Kidney (tissue), 22 donors: ENCODE measurements at places on chromosomes 4 and X. TPM values are rescaled to one million over a fixed set of nuclear protein-coding genes. Genes with fewer than 3 reads are reported as not detected.
A peak's percentile ranks its signal among the peaks of the same experiment; 100 is the strongest.

Gene CTAG1B
- not detected for total RNA-seq

Gene MAGEA2
- total RNA-seq: not detected

Gene PFKFB1
- total RNA-seq: 0.31 TPM

Gene PABPC1L2A
- total RNA-seq: not detected

Gene NOX1
- total RNA-seq: not detected

Gene NAP1L3
- 3.8 TPM for total RNA-seq

Gene IL3RA
- total RNA-seq: 4.6 TPM

- no peak for DNase-seq
Observed at GRCh38 chr4:46444318-46445000, 54.5 kb upstream of the GABRA2 start.

DNA sequence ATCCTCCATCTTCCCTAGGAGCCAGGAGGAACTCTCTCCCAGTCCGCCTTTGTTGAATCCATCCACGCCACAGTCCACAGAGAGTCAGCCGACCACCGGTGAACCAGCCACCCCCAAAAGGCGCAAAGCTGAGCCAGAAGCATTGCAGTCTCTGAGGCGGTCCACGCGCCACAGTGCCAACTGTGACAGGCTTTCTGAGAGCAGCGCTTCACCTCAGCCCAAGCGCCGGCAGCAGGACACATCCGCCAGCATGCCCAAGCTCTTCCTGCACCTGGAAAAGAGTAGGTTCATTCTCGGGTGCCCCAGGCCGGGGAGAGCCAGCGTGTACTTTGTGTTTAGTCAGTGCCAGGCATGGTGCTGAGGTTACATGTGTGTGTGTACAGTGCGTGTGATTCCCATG lies 7.4 kb downstream of the MSL3 start:
- DNase-seq: no peak

- DNase-seq: no peak
Observed at GRCh38 chr4:144185086-144185485, 44.6 kb upstream of the GYPA start.

DNA sequence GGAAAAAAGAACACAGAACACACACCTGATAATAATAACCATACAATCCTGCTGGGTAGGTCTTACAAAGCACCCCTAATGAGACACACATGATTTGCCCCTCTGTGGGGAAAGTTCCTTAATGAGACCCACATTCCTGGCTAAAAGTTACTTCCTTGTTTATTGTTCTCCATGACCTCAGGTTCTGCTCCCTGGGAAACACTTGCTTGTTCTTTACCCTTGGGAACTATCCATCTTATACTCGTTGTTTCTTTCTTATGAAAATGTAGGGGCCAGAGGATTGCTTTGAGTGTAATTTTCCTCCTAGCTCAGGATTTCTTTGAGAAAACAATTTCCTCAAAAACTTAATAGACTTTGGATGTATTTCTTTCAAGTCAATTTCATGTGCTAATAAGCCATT lies 52.1 kb upstream of the PCDH10 start:
- no peak for DNase-seq

GRCh38 chrX:73758250-73758649 lies 195.3 kb downstream of the CHIC1 start:
- no peak for DNase-seq

DNA sequence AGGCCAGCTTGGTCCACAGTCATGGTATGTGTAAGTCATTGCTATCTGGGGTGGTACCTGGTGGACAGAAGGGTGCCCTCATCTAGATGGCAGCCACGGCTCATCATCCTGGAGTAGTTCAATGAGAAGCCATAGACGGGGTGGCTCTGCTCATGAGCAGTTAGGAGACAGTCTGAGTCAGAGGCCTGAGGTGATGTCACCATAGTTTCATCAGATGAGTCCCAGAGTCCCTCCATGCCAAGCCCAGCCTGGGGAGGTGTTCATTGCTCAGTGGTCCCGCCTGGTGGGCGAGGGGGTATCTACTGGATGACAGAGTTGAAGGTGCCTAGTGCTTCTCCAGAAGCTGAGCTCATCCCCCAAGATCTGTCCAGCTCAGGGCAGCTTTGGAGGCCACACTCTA lies 49.8 kb downstream of the DLG3 start:
- DNase-seq: no peak

GRCh38 chrX:110450050-110450449 lies 91.4 kb downstream of the RTL9 start:
- DNase-seq: peak; percentile 84

DNA sequence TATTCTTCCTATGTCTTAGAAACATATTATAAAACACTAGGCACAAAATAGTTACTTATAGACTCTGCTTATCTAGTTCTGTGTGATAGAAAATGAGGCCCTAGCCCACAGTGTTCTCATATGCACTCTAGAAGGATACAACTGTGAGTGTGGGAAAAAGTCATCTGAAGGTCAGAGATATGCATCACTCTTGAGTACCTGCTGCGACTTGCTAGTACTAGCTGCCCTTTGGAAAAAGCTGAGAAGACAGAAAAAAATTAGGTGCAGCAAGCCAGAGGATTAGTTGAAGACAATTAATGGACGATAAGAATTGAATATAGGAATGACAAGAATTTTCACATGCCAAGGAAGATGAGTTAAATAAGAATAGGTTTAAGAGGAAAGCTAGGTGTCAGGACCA lies 61.3 kb downstream of the MTHFD2L start:
- DNase-seq: no peak

DNA sequence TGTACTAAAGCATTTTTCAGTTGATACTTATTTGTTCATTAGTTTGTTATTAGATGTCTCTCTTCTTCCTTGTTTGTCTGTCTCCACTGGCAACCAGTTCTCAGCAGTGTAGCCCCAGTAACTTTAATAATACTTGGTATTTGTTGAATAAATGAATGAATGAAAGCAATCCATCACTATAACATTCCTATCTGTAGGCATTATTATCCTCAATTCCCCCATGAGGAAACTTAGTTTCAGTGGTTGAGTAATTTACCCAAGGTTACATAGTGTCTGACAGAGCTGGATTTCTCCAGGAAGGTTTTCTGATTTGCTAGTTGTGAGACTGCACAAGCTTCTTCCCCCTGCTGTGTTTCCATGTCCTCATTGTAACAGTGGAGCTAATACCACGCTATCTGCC lies 27.8 kb upstream of the MAOB start:
- no peak for DNase-seq

GRCh38 chr4:84611531-84611930 lies 28.6 kb downstream of the CDS1 start:
- no peak for DNase-seq

DNA sequence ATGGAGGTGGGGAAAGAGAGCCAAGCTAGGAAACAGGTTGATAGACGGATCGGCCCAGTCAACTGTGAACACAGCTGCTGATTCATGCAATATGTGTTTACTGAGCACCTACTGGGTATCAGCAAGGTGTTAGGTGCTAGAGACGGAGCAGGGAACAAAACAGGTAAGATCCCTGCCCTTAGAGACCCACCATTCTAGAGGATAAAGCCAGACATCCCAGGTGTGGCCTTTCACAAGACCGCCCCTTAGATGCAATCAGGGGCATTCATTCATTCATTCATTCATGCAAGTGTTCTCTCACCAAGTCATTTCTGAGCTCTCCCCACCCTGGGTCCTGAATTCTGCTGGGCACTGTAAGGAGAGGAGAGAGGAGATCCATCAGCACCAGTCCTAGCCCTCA lies 20.2 kb upstream of the MTM1 start:
- no peak for DNase-seq

- no peak for DNase-seq
Observed at GRCh38 chr4:151031831-151032605, 16.9 kb upstream of the LRBA start.

- peak; percentile 66 for DNase-seq
Observed at GRCh38 chrX:26557691-26558321, 341.8 kb downstream of the MAGEB5 start.

GRCh38 chr4:174538876-174539250 lies 16.6 kb upstream of the HPGD start:
- no peak for DNase-seq

- DNase-seq: peak; percentile 29
Observed at GRCh38 chrX:10795721-10796120, 175.3 kb upstream of the MID1 start.

DNA sequence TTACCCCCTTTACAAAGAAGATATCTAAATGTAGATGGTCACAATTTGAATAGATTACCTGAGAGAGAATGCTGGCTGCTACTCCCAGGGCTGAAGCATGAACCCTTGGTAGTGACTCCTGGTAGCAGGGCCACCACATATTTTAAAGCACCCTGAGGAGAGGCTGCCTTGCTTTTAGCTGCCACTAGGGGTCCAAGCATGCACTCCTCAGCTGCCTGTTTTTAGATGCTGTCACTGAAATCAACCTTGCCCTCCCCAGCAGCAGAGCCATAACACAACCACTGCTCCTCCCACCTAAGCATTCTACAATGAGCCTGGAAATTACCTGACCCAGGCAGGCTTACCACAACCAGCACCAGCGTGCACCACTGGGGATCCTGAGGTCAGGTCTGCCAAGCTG lies 850.9 kb downstream of the FAM133A start:
- no peak for DNase-seq

- DNase-seq: no peak
Observed at GRCh38 chr4:167767281-167767680, 325.1 kb upstream of the ANXA10 start.

DNA sequence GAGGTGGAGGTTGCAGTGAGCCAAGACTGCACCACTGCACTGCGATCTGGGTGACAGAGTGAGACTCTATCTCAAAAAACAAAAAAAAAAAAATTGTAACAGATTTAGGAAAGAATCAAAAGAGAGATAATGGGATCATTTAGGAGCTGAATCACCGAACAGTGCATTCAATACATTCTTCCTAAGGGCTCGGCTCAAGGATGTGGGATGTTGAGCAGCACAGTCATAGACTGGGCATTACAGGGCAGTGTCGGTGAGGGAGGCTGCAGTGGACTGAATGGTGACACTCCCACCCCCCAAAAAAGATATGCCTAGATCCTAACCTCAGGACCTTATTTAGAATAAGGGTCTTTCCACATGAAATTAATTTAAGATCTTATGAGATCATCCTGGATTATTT lies 70.0 kb downstream of the EVC2 start:
- no peak for DNase-seq
